Activated T-cell treated with anti-CD3 and anti-CD28 coated beads for 4 hours (primary cell): ENCODE measurements at places on chromosomes 2 and 18.

- no peak for DNase-seq
Measured at GRCh38 chr2:165621086-165621560, 151.6 kb downstream of the CSRNP3 start.

DNA sequence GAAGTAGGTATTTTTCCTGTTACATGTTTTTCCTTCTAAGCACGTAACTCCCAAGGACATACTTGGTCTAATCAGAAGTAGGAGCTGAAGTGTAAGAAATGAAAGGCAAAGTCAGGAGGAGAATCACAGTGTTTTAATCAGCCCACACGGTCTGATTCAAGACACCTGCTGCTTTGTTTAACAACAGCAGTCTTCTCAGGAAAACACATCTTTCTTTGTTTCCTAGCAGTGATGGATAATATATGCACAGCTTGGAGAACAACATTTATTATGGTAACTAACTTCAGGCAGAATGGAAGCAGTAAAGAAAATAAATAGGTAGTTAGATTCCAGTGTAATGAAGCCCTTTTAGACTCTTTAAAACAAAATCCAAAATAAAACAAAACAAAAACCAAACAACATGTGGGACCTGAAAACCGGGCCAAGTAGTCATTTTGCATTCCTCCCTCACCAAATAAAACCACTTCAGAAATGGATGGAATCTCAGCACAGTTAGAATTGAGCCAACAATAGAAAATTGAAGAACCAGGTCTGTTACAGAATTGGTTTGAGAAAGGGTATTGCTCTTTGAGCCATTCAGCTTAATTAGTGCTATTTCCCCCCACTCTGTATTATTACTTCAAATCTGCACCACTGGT is 61.1 kb upstream of the UGP2 start:
- no peak for DNase-seq

GRCh38 chr2:228793116-228793515 is 478.0 kb downstream of the PID1 start:
- DNase-seq = no peak

DNA sequence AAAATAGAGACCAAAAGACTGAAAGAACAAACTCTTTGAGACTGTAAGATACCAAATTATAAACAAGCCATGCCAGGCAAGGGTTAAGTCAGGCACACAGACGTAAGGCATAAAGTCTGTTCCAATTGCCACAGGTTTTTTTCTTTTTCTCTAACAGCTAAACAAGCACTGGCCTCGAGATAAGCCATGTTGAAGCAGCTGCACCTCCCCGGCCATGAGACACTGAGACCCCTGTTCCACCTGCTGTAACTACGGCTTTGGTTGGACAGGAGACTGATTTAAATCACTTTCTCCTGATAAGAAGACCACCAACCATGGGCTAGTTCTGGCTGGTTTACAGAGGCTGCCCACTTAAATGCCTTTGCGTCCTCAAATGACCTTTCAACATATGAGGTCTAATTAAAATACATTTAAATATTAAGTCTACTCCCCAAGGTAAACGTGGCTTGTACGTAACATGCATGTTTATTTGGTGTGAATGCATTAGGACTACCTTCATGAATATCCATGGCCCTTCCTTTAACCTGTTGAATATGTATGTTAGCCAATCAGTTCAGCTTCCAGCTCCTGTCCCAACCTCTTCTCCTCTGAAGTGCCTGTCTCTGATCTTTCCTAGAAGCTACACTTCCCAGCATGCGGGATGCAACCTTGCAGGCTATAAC is 117.2 kb downstream of the CMPK2 start:
- DNase-seq = no peak

- DNase-seq = no peak
Measured at GRCh38 chr2:85711578-85712060, 17.5 kb downstream of the GNLY start.
